Fibroblast of skin of right biceps (primary cell): ENCODE measurements at places on chromosomes 4 and X.
A peak's percentile ranks its signal among the peaks of the same experiment; 100 is the strongest.

DNA sequence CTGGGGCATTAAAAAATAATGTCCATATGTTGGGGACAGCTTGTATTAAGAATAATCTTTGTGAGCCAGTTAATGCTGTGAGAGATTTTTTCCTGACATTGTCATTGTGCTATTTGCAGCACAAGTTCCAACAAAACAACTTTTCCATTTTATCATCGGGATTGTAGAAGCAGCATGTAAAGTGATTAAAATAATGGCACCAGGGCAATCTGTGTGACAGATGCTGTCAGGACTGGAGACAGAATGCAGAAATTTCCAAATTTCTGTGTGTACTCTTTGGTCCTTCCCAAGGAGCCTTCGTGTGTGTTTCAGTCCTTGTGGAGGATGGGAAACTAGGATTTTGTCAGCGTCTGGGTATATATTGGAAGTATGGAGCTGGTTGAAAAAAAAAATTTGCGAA lies 101.5 kb upstream of the LIMCH1 start:
- no peak for DNase-seq

- no peak for DNase-seq
Measured at GRCh38 chrX:43663173-43663572, 7.1 kb downstream of the MAOA start.

- peak; percentile 38 for DNase-seq
Measured at GRCh38 chr4:25367004-25367621, 9.9 kb upstream of the ANAPC4 start.

DNA sequence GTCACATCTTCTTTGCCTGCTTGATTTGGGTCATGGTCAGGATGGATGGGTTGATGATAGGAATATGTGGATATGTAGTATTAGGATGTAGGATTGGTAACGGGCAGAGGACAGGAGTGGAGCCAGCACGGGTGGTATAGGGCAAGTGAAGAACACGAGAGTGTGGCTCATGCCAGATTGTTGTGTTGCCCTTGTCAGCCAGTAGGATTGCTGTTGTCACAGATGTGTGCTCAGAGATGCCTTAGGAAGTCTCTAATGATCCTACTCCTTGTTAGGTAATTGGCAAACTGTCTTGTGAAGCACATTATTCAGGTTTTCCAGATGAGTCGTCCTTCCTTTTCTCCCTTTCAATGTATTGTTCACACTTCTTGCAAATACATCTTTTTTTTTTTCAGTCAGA lies 5.5 kb downstream of the ATP10D start:
- peak; percentile 54 for DNase-seq

- DNase-seq = peak; percentile 32
Measured at GRCh38 chr4:89136525-89136924, 25.2 kb downstream of the TIGD2 start.

- peak; percentile 56 for DNase-seq
Measured at GRCh38 chr4:153962311-153963039, 173.6 kb upstream of the SFRP2 start.

DNA sequence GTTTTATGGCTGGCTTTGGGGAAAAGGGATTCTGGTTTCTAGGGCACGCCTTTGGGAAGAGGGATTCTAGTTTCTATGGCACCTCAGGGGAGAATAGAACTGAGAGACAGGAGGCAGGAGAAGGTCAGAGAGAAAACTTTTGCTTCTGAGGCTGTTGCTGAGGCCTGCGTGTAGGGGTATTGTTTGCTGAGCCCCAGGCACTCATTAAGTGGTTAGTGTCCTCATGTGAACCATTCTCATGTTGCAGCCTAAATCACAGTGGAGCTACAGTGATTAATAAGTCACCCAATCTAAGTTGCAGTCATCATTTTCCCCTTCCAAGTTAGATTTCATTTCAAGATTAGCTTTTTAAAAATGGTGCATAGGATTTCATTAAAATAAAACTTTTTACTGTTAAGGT lies 29.0 kb downstream of the VCX3A start:
- no peak for DNase-seq

- DNase-seq = no peak
Measured at GRCh38 chr4:159188646-159189045, 85.8 kb downstream of the RAPGEF2 start.

DNA sequence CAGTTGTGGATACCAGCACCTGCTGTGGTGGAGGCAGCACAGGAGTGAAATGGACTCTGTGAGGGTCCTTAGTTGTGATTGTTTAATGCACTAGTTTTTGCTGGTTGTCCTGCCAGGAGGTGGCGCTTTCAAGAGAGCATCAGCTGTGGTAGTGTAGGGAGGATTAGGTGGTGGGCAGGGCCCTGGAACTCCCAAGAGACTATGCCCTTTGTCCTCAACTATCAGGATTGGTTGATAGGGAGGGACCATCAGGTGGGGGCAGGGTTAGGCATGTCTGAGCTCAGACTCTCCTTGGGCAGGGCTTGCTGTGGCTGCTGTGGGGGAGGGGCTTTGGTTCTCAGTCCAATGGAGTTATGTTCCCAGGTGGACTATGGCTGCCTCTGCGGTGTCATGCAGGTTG lies 121.9 kb downstream of the RRAGB start:
- DNase-seq = no peak

GRCh38 chr4:40897557-40898203 lies 147.9 kb downstream of the NSUN7 start:
- peak; percentile 64 for DNase-seq

GRCh38 chr4:185700630-185701029 lies 111.4 kb downstream of the SORBS2 start:
- no peak for DNase-seq

GRCh38 chrX:17374619-17375366 lies at the start of gene NHS:
Gene NHS, plus strand, starts transcription at chrX:17375200. Its CDS starts 558 bp downstream, at chrX:17375758.
- DNase-seq = peak; percentile 83

- DNase-seq = peak; percentile 41
Measured at GRCh38 chr4:88108747-88109122, 49.7 kb downstream of the ABCG2 start.

GRCh38 chr4:93710847-93711430 lies 117.6 kb upstream of the ATOH1 start:
- DNase-seq = no peak

DNA sequence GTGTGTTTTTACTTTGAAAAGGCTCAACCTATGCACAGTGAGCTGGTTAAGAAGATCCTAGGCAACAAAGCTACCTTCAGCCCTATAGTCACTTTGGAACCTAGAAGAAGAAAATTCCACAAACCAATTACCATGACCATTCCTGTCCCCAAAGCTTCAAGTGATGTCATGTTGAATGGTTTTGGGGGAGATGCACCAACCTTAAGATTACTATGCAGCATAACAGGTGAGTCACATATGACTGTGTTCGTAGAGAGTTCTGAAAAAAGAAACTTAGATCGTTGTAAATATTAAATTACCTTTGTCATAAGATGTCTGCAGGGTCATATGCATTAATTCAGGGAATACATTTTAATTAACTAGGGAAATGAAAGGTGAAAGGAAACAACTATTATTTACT lies 287.1 kb downstream of the ANK2 start:
- DNase-seq = peak; percentile 11

GRCh38 chr4:87353592-87353991 lies 30.9 kb upstream of the HSD17B13 start:
- DNase-seq = peak; percentile 47

- DNase-seq = no peak
Measured at GRCh38 chr4:129111919-129112318, 16.0 kb downstream of the C4orf33 start.

GRCh38 chr4:102625232-102625930 lies 124.2 kb downstream of the NFKB1 start:
- peak; percentile 33 for DNase-seq

DNA sequence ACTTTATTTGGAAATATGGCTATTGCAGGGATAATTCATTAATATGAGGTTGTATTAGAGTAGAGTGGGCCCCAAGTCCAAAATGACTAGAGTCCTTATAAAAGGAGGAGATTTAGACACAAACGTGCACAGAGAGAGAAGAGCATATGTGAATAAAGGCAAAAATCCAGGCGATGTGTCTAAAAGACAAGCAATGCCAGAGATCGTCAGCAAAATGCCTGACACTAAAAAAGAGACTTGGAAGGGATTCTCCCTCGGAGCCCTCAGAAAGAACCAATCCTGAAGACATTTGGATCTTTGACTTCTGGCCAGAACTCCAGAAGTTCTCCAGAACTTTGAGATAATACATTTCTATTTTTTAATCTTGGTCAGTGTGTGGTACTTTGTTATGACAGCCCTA lies 472.1 kb downstream of the NLGN4X start:
- no peak for DNase-seq

DNA sequence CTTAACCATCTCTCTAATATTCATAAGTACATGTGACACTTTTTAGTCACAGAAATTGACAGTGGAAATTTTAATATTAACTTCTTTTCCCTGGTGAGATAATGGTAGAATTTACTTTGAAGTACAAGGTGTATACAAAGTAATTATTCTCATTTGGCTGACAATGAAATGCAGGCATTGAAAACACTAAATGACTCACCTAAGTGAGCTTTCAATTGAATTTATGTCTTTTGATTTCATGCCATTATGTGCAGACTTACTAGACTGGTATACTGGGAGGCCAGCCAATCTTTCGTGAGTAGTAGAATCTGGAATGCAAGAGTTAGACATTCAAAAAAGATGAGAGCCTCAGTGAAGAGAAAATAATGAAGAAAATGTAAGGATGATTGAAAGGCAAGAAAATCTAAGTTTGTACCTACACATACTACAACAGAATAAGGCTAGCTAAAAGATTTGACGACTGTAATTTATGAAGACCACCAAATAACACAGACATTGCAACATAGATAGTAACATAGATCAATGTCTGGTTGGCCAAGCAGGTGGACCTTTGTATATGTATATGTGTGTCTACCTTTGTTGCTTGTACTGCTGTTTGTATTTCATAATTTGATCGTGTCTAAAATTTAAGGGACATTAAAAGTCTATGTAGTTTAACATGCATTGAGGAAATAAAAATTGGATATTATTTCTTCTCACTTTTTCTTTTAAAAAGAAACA lies 459.7 kb downstream of the IL15 start:
- peak; percentile 97 for DNase-seq

GRCh38 chr4:14218641-14219040 lies 591.1 kb upstream of the BOD1L1 start:
- DNase-seq = no peak

- peak; percentile 64 for DNase-seq
Measured at GRCh38 chr4:101199507-101200285, 147.6 kb downstream of the PPP3CA start.

DNA sequence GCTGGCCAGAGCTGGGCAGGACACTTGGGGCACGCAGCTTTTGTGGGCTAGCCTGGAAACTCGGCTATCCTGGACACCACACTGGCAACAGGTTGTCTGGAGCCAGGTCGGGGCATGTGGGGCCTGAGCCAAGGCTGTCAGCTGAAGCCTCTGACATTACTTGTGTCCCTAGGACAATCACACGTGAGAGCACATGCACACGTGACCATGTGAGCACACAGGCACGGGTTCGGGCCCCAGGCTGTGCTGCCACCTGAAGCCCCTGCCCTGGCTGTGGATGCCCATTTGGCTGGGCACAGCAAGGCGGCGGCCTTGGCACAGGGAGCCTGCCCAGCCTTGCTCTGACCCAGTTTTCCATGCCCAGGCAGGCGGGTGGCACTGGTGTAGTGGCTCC lies 8.7 kb upstream of the FGFR3 start:
- DNase-seq = no peak

DNA sequence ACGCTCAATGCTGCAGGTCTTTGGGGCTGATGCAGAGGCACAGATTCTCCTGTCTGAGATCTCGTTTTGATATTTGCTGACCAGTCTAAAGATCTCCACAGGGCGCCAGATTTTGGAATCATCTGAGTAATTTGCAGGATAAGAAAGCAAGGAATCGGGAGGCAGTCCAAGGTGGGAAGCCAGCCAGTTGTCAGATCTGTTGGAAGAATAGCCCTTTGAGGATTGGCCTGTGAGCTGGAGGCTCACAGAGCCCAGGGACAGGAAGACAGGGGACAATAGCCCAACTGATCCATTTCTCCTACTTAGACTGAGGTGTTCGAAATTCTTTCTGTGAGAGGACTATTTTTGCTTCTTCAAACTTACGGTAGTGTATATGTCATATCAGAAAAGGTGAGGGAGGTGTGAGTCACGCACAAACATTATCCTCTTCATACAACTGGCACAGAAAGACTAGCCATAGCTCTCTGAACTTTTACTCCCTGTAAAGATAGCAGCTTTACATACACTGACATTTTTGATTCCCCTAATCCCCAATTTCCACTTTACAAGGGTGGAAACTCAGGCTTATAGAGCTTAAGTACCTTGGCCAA lies 8.8 kb downstream of the DIPK2B start:
- DNase-seq = no peak

DNA sequence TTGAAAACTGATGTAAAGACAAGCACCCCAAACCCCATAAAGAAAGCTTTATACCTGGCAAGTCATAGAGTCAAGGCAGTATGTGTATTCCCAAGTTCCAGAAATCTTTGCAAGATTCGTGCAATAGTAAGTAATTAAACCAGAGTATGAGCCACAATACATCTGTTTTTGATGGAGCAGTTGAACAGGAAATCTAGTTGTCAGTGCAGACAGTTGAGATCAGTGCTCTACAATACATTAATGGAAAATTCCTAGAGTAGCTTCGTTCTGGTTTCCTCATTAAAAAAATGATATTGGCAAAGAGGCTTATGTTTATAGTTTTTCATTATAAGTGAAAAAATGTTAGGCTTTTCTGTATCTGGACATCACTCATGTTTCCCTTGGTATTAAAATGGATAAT lies 575.3 kb downstream of the TRIML1 start:
- DNase-seq = peak; percentile 88

DNA sequence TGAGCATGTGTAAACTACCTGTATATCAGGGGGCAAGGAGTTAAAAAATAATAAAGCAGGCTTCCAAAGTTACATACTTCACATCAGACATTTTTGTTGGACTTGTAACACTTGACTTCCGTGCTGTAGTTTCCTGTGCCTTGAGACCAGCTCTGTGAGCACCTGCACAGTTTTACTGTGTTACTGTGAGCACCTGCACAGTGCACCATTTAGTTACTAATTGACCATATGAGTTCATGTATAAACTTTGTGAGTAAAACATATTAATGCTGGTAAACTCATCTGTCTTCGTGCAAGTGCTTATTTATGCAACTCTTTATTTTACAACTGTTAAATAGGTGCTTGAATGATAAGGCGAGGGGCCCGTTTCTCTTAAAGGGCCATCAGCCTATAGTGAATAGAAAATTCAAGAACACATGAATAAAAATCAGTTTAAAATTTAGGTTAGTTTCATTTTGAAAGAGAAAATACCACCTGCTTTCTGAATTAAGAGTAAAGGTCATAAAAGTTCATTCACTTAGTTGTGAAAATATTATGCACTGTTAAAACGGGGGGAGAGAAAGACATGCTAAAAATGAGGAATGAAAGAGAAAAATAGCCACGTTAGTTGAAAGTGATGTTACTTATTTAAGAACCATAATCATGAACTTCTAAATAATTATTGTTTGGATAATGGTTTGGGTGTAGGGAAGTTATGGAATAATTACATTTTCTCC lies 42.4 kb downstream of the USP9X start:
- no peak for DNase-seq

DNA sequence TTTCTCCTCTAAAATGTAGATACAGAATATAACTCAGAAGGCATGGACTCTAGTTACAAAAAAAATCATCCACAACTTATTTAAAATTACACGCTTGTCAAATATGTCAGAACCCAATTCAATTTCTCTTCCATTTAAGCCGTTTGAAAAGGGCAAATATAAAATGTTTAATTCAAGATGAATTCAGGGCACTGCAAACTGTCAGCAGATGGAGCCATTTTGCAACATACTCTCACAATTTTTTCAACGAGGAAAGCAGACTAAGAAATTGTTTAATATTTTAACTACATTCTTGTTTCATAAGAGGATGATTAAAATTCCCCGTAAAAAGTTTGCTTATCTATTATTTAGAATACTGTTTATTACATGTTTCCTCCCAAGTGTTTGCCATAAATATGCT lies 321.3 kb upstream of the CPXCR1 start:
- DNase-seq = no peak
